ENCODE measurements at places on chromosomes 5 and 9. TPM values are rescaled to one million over a fixed set of nuclear protein-coding genes. Genes with fewer than 3 reads are reported as not detected.

The GARIN3 gene
- not detected for total RNA-seq

The SGCD gene
- total RNA-seq, result not detected

The TNC gene
- total RNA-seq, result 0.49 TPM

GRCh38 chr9:23682352-23682751, 143.7 kb downstream of the ELAVL2 start:
- DNase-seq, result no peak

- DNase-seq, result no peak
These were observed 203.4 kb downstream of the MCTP1 start for GRCh38 chr5:95081500-95081960.

DNA sequence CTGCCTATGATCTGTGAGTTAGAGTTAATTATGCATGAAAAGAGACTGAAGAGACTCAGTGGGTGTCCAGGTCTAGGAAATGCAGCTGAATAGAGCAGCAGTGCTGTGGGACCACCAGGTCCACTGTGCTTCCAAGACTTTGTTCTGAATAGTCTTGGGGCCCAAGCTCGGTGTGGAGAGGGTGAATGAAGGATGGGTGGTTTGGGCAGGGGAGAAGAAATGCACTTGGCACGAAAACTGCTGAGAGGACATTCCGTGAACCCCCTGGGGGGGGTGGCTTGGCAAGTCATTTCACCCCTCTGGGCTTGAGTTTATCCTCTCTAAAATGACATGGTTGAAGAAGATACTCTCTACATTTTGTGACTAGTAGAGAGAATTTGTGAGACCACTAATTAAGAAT, 36.0 kb upstream of the GOLPH3 start:
- no peak for DNase-seq

GRCh38 chr9:15220658-15221318, 86.2 kb downstream of the TTC39B start:
- DNase-seq, result no peak

- DNase-seq, result no peak
These were observed 16.7 kb downstream of the IFNB1 start for GRCh38 chr9:21060919-21061561.
